GM06990 (cell line): ENCODE measurements at places on chromosomes 2 and 18.

DNA sequence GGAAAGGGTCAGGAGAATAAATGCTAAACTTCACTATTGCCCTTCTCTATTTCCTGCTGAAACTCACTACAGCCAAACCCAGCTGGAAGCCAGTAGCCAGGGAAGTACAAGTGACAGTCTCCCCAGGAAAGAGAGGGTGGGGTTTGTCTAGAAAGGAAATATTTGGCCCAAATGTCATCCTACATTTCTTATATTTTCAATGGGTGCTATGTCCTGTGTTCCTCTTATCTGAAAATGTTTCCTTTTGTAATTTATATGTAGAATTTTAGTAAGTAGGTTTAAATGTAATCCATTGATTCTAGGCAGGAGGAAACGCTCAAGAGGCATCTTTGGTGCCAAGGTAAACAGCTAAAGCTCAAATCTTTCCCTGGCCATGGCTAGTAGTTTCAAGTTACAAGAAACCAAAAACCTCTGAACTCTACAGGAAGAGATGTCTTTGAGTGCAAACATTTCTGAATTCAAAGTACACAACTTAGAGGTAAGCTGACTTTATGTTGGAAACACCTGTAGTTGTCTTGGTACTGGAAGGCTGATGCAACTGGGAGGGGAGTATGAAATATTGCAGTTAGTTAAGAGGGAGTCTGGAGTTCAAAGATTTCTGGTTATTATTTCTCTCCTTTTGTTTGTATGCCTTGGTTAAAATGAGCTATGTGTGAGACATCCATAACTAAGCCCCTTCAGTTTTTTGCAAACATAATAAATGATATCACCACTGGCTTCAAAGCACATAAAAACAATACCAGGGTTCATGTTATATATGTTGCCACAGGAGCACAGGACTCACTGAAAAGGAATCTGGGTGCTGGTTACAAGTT lies 356.1 kb upstream of the ZC3H15 start:
- DNase-seq = no peak

DNA sequence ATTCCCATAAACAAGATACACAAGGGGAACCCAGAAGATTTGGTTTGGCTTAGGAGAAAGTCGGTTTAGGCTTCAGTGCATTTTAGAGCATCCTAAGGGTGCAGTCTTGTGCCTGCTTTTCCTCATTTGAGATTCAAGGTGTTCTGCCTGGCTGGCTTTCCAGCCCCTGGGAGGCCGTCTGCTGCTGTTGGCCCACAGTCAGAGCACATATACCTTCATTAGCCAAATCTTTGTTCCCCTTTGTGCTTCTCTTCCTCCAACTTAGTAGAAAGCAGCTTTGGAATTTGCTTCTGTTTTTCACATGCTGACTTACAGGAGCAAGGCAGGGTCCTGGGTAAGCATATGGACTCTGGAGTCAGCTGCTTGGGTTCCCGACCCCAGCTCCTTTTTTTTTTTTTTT lies 477.1 kb upstream of the TCF4 start:
- no peak for DNase-seq

- no peak for DNase-seq
Measured at GRCh38 chr2:181404472-181404871, 52.7 kb upstream of the ITGA4 start.

DNA sequence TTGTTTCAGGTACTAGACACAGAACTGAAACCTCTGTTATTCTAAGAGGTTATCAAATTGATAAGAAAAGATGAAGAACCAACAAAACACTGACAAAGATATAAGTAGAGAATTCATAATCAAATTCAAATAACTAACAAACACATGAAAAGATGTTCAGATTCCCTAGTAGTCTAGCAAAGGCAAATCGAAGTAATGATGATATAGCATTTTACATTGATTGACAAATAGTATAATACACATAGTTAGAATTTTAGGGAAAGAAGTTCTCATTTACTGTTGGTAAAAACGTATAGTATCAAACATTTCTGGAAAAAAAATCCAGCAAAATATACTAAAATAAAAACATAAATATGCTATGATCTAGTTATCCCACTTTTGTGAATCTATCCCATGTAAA lies 50.6 kb downstream of the DNAH7 start:
- DNase-seq = no peak

DNA sequence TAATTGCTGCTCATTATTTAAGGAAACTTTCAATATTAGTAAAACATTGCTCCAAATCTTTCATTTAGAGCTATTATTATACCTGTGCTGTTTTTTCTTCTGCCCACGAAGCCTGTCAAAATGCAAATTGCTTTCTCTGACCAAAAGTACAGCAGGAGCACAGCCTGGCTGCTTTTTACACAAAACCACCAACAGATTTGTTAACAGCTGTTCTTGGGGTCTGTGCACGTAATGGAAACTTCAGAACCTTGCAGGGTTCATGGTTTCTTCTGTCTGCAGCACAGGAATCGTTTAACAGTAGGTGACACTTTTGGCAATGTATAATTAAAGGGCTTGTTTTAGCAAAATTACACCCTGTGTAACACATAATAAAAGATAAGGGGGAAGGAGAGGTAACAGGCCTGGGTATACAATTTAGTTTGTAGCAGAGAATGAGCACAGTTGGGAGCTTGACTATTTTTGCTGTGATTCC lies 447.3 kb downstream of the KCNJ3 start:
- DNase-seq = peak; percentile 80

- DNase-seq = no peak
Measured at GRCh38 chr2:100785626-100786296, 34.2 kb upstream of the NPAS2 start.
